ENCODE measurements at places on chromosomes 12 and 14.

GRCh38 chr12:109760930-109761921 lies 47.6 kb downstream of the FAM222A start:
- DNase-seq, result no peak

GRCh38 chr14:51575349-51576116 lies 76.2 kb upstream of the FRMD6 start:
- DNase-seq, result no peak

DNA sequence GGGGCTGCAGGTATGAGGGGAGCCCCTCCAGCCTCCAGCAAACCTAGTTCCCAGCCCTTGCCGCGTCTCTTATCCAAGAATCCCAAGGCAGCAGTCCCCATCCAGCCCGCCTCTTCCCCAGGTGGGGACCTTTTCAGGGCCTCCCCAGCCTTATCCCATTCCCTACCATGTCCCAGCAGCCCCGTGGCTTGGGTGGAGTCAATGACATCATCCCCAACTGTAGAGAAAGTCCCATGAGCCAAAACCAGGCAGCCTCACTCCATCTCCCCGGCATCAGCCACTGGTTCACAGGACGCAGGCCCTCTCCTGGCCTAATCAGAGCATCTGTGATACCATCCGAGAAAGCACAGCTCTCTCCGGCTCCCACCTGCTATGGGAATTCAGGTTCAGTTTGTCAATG lies 131.0 kb downstream of the NCOR2 start:
- DNase-seq, result no peak

DNA sequence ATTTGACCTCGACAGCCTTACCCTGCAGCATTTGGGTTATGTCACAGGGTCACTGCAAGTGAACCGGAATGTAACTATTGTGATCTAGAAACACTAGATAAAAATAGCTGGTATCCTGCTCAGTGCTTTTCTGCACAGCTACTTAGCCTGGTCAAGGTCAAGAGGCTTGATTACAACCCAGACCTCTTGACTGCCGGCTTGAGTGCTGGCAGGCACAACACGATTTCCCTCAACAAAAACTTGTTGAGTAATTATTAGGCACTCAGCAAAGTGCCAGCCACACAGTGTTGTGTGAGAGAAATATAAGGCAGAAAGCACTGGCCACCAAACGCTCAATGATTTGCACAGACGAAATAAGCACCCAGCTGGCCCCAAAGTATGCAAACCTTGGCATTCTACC lies 156.7 kb downstream of the NUAK1 start:
- DNase-seq, result no peak
